Gastroesophageal sphincter (tissue), 4 donors: ENCODE measurements at places on chromosomes 2 and 18. TPM values are rescaled to one million over a fixed set of nuclear protein-coding genes. Genes with fewer than 3 reads are reported as not detected.

Gene CMPK2
- 3.1 TPM for total RNA-seq

DNA sequence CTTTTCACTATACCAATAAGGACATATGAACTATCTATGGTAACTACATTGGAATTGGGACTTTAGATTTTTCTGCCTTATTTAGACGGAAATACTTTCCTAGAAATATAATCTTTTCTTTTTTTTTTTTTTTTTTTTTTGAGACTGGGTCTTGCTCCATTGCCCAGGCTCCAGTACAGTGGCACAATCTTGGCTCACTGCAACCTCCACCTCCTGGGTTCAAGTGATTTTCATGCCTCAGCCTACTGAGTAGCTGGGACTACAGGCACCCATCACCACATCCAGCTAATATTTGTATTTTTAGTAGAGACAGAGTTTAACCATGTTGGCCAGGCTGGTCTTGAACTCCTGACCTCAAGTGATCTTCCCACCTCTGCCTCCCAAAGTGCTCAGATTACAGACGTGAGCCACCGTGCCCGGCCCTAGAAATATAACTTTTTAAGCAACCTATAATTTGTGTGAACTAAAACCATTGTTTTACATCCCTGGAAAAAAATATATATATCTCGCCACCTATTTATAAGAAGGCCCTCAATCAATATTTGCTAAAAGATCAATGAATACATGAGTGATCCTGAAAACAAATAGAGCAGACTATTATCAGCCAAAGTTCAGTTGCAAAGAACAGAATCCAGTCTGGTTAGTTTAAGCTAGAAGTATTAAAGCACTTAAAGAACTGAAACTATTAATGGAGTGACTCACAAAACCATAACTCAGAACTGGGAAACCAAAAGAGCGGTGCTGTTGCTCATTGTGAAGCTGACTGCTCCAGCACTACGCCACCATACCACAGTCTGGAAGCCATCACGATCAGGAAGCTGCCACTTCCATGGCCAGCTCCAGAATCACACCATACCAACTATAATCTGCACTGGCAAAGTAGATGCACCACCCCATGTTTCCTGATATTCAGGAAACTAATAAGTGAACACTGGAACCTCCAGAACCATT is 8.4 kb upstream of the HNRNPLL start:
- ATAC-seq = no peak

Gene RNF125
- total RNA-seq = 1.7 TPM

- ATAC-seq = no peak
These were observed 13.9 kb downstream of the CHMP1B start for GRCh38 chr18:11865071-11865470.

- ATAC-seq = no peak
These were observed 17.1 kb downstream of the DYNAP start for GRCh38 chr18:54608028-54608642.

GRCh38 chr18:35361570-35362321 is 15.4 kb downstream of the ZNF396 start:
- ATAC-seq = no peak

DNA sequence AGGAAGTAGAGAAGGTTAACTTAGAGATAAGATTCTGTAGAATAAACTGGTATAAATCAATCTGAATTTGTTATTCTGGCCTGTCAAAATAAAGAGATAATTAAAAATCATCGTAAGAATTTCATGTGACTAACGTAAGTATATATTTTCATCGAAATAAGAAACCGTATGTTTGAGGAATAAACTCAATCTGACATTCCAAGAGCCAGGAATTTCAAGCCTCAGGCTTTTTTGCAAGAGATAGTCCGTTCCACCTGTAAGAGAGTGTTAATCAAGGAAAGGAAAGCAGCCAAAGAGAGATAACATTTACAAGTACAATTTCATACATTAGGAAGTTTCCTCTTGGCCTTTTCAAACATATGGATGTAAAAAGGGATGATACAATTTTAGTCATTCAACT is 701.5 kb downstream of the CBLN2 start:
- no peak for ATAC-seq

GRCh38 chr18:75159646-75160356 is 49.1 kb downstream of the PTGR3 start:
- no peak for ATAC-seq

DNA sequence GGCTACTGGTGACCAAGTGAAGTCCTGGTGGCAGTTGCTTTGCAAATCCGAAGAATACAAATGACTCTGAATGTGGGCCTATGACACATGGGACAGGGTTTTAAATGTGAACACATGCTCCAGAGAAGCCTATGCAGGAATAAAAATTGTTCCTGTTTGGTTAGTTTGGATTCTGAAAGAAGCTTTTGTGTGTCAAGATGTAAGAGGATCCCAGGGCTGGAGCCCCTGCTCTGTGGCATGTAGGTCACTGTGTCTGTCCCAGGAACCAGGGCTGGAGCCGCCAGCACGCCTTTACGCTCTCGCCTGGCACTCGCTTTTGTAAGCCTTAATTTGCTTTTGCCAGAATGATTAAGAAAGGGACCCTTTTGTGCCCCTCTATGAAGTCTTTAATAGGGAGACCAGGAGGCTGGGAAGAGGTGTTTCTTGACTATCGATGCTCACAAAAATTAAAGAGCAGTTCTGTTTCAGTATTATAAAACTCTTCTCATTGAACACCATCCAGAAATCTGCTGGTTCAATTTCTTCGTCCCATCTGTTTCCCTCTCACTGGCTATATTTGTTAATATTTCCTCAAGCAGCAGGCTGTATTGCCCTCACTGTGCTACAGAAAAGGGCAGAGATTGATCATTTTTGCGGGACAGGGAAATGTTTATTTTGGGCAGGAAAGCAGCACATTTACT is 532.7 kb upstream of the POU3F3 start:
- ATAC-seq = no peak

- ATAC-seq = no peak
These were observed 28.6 kb upstream of the MBOAT2 start for GRCh38 chr2:9032121-9032520.

Gene SH3RF3
- 15.6 TPM for total RNA-seq

DNA sequence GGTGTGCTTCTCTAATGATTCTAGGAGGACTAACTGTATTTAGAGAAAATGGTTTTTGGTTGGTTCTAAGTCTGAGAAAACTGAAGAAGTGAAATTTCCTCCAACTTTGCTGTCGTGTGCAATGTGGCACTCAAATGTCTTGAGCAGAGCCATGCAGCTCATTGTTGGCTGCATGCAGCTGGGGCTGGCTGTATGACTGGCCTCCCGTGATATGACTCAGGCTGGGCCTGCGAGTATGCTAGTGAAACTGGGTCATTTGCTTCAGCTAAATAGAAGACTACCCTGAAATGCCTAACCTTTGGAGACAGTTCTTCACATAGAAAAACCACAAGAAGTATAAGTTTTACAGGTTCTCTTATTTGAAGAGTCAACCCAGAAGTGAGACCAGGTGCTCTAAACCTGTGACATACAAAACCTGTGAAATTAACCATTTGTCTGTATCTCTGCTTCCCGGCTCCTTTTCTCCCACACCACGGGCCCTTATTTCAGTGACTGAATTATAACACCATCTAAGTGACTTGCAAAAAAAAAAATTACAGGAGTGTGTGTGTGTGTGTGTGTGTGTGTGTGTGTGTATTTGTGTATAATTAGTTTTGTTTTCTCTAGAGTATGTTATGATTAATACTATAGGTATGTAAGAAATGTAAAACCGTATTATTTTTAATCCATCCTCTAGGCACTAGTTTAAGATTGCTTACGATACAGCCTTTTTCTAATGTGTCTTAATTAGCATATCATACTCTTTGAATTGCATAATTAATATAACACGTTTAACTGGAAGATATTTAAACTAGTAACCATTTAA is 15.9 kb downstream of the POLI start:
- no peak for ATAC-seq

Gene PXDN
- total RNA-seq = 73.9 TPM

DNA sequence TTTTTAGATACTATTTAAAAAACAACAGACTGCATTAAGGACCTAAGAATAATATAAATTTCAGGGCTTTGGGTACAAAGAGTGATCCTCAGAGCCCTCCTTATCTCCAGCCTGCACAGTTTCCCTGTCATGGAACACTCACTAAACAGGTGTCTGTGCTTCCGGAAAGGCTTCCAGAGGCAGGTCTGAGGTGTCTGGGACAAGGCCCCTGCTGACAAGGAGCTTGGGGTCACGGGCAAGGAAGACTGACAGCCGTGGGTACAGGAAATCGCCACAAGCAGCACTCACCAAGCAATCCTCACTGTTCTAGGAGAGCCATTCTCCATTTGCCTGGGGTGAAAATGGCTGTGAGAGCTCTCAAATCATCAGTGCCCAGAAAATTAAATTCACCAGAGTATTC is 220.3 kb upstream of the PXDN start:
- ATAC-seq = no peak

GRCh38 chr18:45198526-45198925 is 416.8 kb upstream of the SLC14A2 start:
- no peak for ATAC-seq

DNA sequence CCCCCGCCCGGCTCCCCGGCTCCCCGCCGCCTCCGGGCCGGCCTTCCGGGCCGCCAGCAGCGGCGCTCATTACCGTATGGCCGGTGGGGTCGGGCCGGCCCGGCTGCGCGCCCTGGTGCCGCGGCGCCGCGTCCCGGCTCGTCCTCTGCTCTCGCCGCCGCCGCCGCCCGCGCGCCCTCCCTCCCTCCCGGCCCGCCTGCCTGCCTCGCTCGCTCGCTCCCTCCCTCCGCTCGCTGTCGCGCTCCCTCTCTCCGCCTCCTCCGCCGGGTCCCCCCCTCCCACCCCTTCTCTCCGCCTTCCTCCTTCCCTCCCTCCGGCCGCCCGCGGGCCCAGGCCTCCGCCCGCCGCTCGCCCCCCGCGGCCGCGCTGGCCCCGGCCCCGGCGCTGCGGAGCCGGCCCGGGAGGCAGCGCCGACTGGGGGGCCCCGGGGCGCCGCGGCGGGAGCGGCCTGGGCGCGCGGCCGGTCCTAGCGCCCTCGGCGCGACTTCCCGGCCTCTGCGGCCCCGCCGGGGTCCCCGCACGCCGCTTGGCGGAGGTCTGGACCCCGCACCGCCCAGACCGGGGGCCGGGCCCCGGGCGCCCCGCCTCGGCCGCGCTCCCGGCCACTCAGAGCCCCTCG is at the start of gene DNMT3A:
Gene DNMT3A, minus strand, starts transcription at position 173 of the 619 bp plus-strand sequence. CDS start 27,941 bp downstream, outside the sequence.
- ATAC-seq = peak; percentile 66

DNA sequence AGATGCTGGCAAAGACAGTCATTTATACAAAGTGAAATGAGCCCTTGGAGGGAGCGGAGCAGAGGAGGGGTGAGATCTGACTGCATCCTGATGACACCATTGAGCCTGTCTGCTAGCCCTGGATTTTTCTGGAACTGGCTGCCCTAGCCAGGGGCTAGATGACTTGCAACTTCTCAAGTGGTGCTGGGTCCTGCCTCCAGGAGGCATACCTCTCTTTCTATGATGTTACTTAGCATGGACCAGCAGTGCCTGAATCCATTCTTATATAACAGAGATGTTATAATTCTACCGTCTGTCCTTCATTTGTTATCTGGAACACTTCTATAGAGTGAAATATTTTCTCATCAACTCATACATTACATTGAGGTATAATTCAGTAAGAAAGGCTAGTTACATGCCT is 8.5 kb upstream of the TWIST2 start:
- no peak for ATAC-seq

DNA sequence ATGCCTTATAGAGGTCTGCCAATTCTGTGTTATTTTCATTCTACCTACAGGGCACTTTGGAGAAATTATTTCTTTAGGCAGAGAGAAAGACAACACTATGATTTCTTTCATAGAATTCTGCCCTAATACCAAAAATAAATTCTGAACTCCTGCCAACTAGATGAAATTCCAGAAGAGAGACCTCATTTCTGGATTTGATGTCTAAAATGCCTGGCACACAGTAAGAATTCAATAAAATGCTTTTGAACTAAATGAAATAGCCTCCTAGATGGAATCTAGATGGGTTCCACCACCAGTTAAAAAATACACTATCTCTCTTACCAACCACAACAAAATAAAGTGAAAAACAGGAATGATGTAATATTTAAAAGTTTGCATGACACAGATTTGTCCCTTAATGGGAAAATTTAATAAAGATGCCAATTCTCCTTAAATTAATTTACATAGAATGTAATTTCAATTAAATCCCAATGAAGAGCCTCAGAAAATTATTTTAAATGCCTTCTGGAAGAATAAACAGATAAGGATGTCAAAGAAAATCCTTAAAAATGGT is 75.0 kb downstream of the OSBPL1A start:
- no peak for ATAC-seq

- no peak for ATAC-seq
These were observed 19.0 kb downstream of the SLC9A4 start for GRCh38 chr2:102492006-102492405.

- no peak for ATAC-seq
These were observed 684.0 kb downstream of the DSC3 start for GRCh38 chr18:30358555-30358954.

Gene DTNA
- 190 TPM for total RNA-seq

DNA sequence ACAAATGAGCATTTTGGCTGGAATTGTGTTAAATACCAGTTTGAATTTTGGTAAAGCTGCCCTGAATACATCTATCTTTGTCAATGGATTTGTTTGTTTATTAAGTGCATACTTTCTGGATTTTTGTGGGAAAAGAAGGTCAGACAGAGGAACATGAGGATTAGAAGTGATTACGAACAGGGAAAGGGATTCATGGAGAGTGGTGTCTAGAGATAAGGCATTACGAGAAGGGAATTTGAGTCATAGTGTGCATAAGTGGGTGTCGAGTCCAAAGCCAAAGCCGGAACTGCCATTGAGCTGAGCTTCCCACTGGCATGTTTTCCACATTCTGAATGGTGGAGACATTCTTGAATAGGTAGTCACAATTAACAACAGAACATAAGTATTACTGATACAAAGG is 68.9 kb upstream of the EFEMP1 start:
- peak; percentile 74 for ATAC-seq

Gene METAP1D
- 2.8 TPM for total RNA-seq

DNA sequence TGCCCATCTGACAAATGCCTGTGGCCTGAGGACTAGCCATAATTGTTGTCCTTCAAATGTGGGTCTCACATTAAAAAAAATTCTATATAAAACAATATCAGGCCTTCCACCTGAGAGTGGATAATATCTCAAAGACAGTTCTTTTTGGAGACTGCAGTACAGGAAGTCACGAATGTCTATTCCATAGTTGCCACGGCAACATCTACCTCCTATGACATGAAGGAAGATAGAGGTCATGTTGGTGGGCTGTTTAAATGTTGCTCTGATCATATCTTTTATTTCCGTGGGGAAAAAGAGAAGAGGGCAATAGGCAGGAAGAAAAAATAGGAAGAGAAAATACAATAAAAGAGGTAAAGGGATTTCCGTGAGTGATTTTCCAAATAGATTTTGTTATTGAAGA is 151.8 kb downstream of the ARL6IP6 start:
- ATAC-seq = no peak

Gene SLC14A1
- total RNA-seq = 0.40 TPM
